SW 1271 (cell line): ENCODE measurements at places on chromosomes 1 and 21.

DNA sequence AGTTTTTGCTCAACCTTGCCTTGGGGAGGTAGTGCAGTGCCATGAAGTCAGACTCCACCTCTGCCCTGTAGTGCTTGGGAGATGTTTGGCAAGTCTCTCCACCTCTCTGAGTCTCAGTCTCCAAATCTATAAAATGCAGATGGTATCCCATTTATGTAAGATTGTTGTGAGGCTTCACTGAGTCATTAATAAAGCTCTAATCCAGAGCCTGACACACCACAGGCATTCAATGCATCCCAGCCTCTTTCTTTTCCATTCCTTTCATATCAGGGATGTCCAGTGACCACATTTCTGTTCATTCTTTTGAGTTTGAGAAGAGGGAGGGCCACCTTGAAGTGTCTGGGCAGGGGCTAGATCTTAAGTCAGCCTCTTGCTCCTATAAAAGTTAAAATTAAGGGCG lies 37.6 kb upstream of the LMO4 start:
- no peak for DNase-seq

DNA sequence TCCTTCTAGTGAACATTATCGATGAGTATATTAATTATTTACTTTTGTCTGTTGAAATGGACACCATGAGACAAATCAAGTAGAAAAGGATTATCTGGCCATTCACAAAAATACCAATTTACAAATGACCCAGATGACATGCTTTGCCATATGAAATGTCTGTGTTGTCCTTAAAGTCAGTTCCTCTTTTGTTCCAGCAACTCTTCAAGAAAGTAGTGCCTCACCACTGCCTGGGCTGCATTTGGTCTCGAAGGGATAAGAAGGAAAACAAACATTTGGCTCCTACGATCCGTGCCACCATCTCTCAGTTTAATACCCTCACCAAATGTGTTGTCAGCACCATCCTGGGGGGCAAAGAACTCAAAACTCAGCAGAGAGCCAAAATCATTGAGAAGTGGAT lies 79.6 kb downstream of the RGL1 start:
- no peak for DNase-seq

DNA sequence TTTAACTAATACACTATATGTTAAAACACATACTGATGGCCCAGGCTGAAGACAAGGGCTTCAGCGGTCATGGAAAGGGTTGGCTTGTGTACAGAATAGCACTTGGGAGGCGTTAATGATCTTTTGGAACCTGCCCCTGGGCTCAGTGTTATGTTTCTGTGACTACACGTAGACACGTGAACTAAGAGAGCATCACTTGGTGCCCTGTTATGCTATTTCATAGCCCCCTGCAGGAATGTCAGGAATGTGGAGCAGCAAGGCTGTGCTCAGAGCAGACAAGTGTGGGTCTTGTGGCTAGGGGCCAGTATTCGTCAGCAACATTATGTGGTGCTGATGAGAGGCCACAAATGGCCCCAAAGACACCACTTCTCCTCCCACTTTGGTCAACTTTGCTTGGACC lies 132.4 kb downstream of the MAP3K21 start:
- DNase-seq = no peak

DNA sequence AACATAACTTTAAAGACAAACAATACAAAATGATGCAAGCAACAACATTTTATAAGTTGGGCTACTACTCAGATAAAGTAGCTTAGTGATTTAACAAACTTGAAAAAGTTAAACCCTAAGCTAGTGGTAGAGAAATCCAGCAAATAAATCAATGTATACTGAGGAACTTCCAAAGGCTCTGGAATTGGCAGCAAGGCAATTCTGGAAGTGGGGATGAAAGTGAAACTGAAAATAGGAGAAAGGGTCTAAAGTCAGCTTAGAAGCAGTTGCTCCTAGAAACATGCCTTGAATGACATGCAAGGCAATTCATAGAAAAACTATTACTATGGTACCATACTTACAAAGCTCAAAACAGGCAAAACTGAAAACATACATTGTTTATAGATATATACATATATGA lies 90.0 kb upstream of the CAMK1G start:
- no peak for DNase-seq

DNA sequence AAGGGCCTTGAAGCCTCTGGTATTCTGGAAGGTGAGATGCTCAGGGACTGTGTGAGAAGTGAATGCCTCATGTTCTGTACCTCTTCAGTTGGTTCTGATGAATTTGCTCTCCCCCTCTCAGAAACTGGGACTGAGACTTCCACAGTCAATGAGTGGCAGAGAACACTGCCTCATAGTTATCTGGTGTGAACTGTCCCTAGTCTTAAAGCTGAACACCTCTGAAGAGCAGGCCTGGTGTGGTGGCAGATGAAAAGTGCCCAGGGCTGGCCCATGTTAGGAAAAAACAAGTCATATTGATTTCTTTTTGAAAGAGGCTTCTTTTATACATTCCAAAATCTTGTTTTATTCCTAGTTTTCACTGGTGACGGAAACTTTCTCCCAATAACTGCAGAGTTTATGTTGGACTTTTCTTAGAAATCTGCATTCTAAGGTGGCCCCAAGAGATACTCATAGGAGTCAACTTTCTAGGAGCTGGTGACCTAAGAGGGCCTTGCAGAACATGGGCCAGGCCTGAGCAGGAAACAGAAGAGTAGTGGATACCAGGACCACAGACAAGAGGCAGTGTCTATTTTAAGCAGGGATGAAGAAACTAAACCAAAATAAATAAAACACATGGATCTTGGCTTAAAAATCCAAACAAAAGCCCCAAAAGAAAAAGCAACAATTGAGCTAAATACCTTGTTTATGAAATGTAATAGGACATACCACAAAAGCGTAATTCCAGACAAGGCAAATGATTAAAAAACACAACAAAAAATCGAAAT lies 19.5 kb downstream of the DUSP10 start:
- DNase-seq = no peak

GRCh38 chr1:56527548-56528302 lies 51.6 kb downstream of the PLPP3 start:
- no peak for DNase-seq

DNA sequence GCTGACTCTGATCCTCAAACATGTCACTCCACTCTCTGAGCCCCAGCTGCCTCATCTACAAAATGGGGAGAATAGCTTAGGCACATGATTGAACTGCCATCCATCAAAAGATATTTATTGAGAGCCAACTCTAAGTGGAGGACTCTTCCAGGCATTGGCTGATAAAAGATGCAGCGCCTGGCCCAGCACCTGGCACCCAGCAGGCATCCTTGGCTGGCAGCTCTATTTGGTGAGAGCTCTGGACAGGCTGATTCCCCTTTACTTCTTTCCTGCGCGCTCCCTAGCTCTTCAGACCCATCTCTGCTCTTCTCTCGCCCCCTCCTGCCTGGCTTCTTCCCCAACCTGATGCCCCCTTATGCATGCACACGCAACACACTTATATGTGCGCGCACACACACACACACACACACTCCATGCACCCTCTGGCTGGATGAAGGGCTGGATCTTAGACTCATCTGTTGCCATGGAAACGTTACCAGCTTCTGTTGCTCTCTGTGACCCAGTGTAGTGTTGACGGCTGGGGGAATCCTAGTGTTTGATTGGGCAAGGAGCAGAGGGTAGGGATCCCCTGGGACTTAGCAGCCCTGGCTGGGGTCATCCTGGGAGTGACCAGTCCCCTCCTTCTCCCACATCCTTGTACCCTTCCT lies 49.3 kb downstream of the VWA5B1 start:
- no peak for DNase-seq

GRCh38 chr21:33985117-33986050 lies 69.8 kb upstream of the ATP5PO start:
- no peak for DNase-seq
